Left ventricle myocardium inferior (tissue), 1 donor: ENCODE measurements at places on chromosomes 6 and 20.

DNA sequence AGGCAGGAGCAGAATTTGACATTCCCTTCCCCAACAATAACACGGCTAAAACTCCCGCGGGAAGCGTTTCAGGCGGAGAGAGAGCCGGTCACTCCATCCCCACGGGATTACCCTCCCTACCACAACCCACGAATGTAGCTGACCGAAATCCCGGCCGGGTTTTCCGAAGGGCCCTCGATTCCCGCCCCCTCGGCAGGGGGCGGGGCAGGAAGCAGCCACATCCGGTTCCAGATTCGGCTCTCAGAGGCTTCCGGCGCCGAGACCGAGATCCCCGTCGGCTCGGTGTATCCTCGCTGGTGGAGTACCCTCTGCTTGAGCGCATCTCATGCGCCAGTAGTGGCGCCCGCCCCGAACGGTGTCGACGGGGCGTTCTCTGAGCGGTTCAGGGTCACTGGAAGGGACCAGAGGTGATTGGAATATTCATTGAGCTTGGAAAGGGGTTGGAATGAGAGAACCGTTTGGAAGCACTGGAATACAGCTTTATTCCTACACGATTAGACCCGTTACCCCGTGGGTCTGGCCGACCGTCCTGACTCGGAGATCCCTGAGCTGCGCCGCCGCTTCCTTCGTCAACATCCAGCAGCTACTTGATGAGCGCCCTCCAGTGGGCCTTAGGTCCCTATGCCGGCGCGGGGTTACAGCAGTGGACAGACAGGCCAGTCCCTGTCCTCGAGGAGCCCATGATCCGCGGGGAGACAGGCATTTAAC is 649 bp upstream of the RGL2 start:
- DNase-seq: peak; percentile 93

DNA sequence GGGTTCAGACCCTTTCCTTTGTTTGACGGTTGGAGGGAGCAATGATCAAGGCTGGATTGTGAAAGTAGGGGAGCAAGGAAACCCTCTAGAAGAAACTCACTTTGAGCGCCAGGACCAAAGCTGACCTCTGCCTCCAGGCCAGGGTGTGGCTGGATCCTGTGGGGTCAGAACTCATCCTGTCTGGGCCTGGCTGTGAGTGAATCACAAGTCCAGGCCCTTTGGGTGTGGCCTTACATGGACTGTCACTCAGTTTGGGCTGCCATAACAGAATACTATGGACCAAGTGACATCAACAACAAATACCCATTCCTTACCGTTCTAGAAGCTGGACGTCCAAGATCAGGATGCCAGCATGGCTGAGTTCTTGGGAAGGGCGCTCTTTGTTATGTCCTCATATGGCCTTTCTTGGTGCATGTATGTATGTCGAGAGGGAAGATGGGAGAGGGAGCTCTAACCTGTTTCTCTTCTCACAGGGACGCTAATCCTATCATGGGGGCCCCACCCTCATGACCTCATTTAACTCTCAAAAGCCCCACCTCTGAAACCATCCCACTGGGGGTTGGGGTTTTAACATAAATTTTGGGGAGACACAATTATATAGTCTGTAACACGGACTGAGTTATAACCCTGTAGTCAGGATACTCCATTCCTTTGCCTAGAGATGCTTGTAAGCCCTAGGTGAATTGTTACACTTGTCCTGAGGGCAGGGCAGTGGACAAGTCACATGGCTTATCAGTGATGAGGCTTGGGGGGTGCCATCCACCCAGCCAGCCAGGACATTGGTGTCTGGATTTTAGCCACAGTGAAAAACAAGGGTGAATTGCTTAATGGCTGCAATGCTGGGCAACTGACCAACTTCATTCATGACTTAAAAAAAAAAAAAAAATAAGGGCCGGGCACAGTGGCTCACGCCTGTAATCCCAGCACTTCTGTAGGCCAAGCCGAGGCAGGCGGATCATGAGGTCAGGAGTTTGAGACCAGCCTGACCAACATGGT is 80.0 kb downstream of the TRMT11 start:
- no peak for DNase-seq

- DNase-seq: no peak
Measured at GRCh38 chr6:28812778-28813569, 110.8 kb downstream of the TRIM27 start.

DNA sequence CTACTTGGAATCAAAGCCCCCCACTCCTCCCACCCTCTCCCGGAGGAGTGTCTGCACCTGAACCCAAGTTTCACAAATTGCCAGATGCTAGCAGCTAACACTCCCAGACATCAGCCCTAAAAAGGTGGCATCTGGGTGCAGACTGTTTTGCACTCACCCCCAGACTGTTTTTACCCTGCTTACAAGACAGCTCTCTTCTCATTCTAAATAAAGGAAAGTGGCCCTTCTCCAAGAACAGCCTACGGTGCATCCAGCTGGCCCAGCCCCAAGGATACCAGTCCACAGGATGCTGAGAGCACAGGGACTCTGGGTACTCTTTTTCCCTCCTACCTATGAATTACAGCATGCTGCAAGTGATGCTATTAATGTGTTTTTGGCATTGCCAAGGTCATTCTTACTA is 842.0 kb upstream of the FLRT3 start:
- peak; percentile 19 for DNase-seq

DNA sequence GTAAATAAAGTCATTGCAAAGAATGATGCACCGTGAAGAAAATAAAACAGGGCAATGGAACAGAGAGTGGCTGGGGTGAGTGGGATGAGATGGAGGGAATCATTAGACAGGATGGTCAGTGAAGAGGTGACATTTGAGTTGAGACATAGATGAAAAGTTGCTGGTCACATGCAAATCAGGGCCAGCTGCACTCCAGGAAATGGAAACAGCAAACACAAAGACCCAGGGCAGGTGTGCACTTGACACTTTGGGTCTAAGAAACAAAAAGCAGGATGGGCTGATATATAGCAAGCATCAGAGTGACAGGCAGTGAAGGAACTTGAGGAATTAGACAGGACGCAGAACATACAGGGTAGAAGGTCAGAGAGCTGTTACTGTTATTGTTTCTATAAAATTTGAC is 171.5 kb upstream of the RIPOR2 start:
- DNase-seq: no peak

DNA sequence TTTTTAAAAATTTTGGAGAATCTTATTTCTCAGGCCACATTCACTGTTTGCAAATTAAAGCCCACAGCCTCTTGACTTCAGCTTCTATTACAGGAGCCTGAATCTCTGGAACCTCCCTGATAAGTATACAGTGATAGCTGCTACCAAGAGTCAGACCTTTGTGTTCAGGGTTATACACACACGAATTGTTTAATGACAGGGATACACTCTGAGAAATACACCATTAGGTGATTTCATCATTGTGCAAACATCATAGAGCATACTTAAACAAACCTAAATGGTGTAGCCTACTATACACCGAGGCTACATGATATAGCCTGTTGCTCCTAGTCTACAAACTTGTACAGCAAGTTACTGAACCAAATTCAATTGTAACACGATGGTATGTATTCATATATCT is 473.9 kb downstream of the PKHD1 start:
- DNase-seq: no peak

DNA sequence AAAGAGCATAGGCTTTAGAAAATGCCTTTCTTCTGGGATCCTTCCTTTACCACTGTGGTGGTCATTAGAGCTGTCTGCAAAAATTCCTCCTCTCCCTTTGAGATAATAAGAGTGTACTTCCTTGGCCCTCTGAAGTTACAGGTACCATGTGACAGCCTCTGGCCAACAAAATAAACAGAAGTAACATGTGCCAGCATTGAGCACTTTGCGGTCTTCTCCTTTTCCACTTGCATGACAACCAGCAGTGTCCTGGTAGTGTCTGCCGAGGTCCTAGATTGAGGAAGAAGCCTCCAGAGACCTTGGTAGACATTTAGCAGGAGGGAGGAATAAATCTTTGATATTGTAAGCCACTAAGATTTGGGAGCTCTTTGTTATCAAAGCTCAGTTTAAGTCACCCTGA is 87.5 kb upstream of the ARID1B start:
- DNase-seq: no peak

GRCh38 chr6:136129365-136129764 is 120.7 kb downstream of the MTFR2 start:
- no peak for DNase-seq

DNA sequence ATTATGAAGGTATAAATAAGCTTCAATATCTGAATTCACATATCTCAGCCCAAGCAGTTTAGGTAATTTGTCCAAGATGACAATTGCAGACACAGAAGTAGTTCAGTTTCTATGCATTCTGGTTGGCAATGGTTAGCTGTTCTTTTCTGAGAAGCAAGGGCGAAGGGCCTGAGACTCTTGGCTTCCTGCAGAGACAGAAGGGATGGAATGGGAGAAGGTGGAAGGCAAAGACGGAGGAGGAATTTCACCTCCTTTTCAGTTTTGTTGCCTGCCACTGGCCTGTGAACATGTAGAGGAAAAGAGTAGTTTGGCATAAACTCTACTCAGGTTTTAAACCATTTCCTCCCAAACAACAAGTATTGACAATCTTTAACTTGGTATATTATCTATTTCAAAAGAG is 180.7 kb upstream of the HS3ST5 start:
- no peak for DNase-seq
